ENCODE measurements at places on chromosomes 3 and 15. TPM values are rescaled to one million over a fixed set of nuclear protein-coding genes. Genes with fewer than 3 reads are reported as not detected.

CCDC33 gene
- 7.0 TPM for total RNA-seq

FOXB1 gene
- total RNA-seq = not detected

NTRK3 gene
- 27.5 TPM for total RNA-seq

SLC22A14 gene
- not detected for total RNA-seq

KBTBD13 gene
- total RNA-seq = not detected

DPPA2 gene
- not detected for total RNA-seq
